ENCODE measurements at places on chromosomes 13 and 19.

GRCh38 chr19:46634045-46634655 lies 1.9 kb downstream of the GNG8 start:
- peak; percentile 70 for DNase-seq

DNA sequence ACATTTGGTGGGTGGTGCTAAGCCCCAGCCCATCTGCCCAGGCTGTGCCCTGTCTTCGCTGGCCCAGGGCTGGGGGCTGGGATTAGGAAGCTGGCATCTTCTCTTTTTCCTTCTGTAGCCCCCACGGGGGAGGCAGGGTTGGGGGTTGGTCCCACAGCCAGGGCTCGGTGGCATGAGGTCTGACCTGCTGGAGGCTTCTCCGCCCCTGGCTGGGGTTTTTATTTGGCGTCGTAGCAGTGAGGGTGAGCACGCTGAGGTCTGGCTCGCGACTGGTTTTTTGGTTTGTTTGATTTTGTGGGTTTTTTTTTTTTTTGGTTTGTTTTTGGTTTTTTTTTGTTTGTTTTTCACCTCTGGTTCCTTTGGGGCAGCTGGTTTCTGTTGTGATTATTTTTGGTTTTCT lies 14.7 kb downstream of the ZNF574 start:
- no peak for DNase-seq

DNA sequence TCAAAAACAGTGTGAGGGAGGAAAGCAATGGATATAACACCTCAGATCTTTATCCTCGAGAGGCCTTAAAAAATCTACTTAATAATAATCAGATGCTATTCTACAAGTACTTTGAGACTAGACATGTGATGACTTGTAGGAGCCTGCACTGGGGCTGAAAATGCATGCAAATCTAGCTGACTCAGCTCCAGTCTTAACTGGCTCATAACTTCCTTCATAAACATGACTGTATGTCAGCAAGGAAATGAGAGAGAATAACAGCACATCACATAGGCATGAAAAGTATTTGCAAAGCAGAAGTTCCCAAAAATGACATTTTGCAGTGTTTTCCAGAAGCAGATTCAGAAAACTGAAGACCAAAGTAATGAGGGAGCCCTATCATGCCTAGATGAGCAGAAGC lies 38.1 kb downstream of the PSG5 start:
- DNase-seq: peak; percentile 60

- no peak for DNase-seq
These were observed 289.7 kb downstream of the SLITRK6 start for GRCh38 chr13:85509512-85509911.

- no peak for DNase-seq
These were observed 961 bp upstream of the URI1 start for GRCh38 chr19:29940971-29941585.

GRCh38 chr19:18049385-18049784 lies 37.3 kb downstream of the IL12RB1 start:
- no peak for DNase-seq

DNA sequence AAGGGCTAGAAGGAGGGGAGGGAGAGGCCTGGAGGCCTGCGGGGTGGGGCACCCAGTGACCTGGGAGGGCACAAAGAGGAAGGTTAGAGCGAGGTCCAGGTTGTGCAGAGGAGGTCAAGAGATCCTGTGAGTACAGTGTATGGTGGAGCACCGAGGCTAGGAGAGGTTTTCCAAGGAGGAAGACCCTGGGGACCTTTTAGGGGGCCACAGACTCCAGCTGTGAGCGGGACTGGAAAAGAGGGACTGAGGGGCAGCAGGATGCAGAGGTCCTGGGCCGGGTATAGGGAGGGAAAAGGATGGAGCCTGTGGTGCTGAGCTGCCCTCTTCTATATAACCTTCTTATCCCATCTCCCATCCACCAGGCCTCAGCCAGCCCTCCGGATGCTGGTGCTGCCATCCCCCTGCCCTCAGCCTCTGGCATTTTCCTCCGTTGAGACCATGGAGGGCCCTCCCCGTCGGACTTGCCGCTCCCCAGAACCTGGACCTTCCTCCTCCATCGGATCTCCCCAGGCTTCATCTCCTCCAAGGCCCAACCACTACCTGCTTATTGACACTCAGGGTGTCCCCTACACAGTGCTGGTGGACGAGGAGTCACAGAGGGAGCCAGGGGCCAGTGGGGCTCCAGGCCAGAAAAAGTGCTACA lies 863 bp downstream of the ZNF581 start:
- DNase-seq: no peak

GRCh38 chr13:98435376-98435775 lies 141.5 kb downstream of the STK24 start:
- no peak for DNase-seq

DNA sequence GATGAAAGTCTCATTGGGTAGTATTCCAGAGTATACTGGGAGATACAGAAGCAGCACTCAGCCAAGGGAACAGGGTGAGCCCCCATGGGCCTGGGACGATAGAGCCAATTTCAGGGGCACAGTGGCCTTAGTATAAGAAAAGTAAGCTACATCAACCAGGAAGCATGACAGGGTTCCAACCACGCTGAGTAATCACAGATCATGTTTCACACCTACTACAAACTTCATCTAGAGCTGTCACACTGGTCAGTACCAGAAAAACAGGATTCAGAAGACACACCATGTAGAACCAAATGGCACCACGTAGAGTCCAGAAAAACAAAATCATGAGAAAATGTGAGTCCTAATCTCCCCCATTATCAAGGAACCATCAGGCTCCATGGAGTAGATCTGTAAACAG lies 1292.4 kb upstream of the MIR17HG start:
- DNase-seq: peak; percentile 24

- DNase-seq: no peak
These were observed 270.6 kb downstream of the SLITRK6 start for GRCh38 chr13:85528491-85529217.

- no peak for DNase-seq
These were observed 57.2 kb downstream of the SPATA13 start for GRCh38 chr13:24217601-24218281.

DNA sequence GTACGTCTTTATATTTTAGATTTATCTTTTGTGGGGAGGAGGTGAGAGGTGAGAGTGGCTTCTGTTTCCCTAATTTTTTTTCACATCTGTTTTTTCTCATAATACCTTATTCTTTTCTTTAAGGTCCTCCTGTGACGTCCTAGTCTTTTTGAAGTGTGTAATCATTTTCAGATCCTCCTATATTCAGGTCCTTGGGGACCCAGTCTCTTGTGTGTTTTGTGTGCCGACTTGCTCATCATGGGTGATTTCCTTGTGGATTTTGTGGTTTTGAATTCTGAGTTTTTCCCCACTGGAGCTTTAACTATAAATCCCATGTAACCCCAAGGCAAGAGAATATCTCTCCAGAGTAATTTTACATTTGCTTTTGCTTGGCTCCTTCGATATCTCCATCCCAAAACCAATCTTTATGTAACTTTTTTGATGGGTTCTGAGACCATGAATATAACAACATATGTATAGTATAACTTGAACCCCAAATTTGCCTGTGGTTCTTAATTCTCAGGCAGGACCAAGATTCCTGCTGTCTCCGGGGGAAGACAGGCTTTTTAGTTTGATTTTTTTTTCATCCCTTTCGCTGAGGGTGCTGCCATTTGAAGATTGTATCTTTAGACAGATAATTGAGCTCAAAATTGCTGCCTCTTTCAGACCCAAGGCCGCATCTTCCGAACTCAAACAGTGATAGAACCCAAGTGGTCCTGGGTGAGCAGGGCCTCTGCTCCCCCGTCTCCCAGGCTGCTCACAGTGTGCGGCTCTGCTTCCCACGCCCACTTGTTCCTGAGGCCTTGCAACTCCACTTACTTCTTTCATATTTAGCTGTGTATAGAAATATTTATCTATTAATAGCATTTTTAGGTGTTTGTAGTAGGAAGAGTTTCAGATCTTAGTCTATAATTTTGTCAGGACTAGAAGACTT lies 59.1 kb upstream of the GPR183 start:
- no peak for DNase-seq

- peak; percentile 74 for DNase-seq
These were observed 7.5 kb downstream of the ZNF331 start for GRCh38 chr19:53545271-53546065.

- peak; percentile 18 for DNase-seq
These were observed 8.1 kb downstream of the ZNF749 start for GRCh38 chr19:57443121-57443696.

DNA sequence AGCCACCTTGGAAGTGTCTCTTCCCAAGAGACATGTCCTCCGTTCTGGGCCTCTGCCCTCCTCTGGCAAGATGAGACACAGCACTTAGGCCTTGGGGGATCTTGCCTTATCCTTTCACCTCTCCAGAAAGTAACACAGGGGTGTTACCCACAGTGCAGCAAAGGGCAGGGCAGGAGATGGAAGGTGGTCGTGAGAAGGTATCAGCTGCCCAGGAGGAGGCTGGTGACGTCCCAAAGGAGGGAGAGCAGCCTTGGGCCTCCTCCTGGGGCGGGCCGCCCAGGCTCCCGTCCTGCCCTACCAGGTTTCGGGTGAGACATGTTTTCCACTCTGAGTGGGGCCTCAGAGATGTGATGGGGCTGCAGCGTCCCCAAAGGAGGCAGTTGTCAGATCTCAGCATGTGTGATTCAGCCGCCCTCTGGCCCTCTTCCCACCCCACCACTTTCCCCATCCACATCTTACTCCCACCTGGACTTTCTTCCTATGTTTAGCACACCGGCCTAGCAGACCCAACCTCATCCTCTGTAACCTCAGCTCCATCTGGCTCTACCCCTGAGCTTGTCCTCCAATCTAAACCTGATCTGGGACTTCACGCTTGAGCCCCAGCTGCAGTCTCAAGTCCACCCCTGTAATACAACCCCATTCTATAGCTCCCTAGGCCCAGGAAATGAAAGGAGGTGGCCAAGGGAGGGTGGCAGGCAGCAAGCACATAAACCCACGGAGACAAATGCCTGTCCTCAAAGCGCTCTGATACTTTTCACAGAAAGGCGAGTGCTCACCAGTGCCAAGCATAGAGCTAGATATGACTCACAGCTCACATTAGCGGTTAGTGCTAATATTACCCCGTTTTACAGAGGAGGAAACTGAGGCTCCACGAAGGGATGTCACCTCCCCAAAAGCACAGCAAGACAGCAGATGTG lies 9.3 kb downstream of the POU2F2 start:
- no peak for DNase-seq

DNA sequence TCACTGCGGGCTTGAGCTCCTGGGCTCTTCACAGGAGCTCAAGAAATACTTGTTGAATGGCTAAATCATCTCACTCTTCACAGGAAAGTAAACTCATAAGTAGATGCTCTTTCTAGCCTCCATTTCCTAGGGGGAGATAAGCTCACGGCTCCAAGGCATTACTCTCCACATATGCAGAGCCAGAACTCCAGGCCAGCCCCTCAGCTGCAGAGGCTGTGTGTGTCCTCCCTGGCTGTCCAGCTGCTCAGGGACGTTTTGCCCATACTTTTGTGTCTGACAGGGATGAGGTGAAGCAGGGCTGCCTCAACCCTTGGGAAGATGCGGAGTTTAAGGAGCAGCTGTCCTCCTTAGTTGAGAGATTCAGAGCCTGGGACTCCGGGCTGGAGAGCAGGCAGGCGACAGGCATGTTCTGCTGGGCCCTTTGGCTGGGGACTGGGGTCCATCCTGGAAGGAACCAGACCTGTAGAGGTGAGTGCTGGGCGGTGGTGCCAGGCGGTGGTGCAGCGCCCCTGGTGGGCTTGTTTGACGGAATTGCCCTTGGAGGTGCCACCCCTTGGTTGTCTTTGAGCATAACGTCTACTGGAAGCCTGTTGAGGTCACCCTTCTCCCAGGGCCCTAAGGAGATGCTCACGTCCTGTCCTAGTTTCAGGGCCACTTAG lies 20.5 kb upstream of the SLC15A1 start:
- no peak for DNase-seq

DNA sequence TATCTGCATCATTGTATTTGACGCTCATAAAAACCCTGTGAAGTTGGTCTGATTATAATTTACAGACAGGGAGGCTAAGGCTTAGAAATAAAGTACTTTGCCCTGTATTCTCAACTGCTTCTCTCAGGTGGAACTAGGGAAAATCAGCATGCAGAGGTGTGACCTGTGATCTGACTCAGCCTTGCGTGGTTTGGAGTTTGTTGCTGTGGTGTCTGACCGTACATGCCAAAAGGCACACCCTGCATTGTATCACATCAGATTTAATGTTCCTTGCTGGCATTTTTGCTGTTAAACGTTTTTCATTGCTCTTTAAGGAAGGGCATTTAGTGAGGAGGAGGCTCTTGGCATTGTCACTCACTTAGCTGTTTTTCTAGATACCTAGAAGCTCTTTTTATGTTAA lies 58.8 kb upstream of the C1QTNF9B start:
- DNase-seq: peak; percentile 88

DNA sequence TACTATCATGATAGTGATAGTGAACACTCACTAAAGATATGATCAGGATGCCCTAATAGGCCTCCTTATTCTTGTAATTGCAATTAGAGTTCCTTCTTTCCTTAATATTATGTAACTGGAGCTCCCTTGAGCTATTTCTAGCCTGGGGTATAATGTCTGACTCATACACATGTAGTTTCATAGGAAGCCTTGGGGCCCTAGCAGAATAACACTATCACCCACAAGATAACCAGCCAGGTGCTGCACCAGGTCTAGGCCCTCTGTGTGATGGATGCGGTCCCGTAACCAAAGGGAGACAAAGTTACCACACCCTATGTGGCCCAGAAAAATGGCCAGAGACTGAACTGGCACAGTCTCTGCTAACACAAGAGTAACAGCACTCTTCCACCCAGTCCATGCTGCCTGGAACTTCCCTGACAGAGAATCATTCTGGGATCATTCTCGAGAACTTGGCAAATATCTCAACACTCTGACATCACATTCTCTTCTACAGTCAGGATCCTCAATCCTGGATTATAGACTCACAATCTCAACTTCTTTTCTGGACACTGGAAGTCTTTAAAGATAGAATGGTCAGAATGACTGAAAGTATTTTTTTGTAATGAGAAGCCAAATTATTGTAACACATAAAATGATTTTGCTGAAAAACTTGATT lies 32.6 kb upstream of the IGFL4 start:
- no peak for DNase-seq

DNA sequence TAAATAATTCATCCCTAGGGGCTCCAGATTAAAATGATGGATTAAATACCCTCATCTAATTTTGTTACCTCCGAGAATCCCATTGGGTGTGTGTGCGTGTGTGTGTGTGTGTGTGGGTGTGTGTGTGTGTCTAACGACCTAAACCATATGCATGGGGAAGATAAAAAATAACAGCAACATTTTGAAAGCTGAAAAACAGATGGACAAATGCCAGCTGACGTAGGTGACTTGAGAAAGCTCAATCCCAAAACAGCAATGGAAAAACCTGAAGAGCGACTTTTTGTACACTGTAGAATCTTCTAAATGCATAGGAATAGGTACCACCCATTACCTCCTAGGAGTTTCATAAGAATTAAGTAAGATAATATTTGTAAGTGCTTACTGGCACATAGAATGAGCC lies 8.7 kb upstream of the RPL21 start:
- DNase-seq: no peak

- DNase-seq: no peak
These were observed 658 bp upstream of the ISOC2 start for GRCh38 chr19:55461974-55462626.

DNA sequence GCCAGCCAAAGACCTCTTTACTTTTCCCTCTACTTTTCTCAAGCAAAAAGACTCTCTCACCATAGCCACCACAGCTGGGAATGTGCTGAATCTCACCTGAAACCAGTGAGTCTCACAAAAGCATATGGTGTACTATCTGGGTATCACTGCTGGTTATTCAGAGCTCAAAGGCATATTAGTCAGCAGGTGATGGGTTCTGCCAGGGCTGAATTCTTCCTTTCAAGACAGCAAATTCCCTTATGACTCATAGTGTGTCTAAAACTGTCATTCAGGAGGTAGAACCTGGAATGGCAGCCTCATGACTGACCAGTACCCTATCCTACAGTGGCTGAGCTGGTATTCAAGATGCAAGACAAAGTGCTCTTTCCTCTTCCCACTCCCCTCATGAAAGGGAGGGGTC lies 2859.1 kb downstream of the PCDH9 start:
- DNase-seq: no peak
